CD4-positive, alpha-beta T cell treated with Interleukin-15 for 1 hour (primary cell): ENCODE measurements at places on chromosomes 16 and 17.

- no peak for DNase-seq
Measured at GRCh38 chr17:54902017-54902416, 1.4 kb downstream of the TOM1L1 start.

- peak; percentile 33 for DNase-seq
Measured at GRCh38 chr17:27430882-27431491, 25.3 kb upstream of the KSR1 start.

DNA sequence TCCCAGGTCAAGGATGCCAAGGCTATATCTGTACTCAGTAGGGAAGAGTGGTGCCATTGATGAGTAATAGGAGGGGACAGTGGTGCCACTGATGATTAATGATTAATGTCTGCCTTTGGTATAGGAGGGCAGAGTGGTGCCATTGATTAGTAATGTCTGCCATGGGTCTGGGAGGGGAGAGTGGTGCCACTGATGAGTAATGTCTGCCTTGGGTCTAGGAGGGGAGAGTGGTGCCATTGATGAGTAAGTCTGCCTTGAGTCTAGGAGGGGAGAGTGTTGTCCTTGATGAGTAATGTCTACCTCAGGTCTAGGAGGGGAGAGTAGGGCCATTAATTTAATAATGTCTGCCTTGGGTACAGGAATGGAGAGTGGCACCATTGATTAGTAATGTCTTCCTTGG, 507.8 kb upstream of the EEF2KMT start:
- DNase-seq = no peak

- DNase-seq = no peak
Measured at GRCh38 chr16:813204-813915, 12.8 kb upstream of the GNG13 start.
